Heart left ventricle (tissue), 16 donors: ENCODE measurements at places on chromosomes 13 and 19.

GRCh38 chr19:310781-311496 is 19.7 kb upstream of the PLPP2 start:
- no peak for DNase-seq

DNA sequence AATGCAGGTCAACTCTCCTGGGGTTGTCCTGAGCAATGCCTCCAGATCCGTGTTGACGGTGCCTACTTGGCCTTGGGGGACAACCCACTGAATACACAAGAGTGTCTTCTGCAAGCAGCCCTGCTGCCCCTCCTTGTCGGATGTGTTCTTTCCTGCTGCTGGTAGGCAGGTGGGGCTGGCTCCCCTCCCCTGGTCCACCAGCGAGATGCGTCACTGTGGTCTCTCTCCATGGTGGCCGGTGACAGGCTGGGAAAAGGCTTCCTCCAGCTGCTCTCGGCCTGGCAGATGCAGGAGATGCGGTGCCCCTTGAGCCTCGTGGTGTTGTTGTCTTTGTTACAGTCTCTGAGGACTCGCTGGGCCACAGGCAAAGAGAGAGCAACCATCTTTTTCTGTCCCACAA is 84.9 kb downstream of the RGCC start:
- DNase-seq, result no peak

- peak; percentile 45 for DNase-seq
Observed at GRCh38 chr19:19098703-19099632, 35.2 kb downstream of the SLC25A42 start.

DNA sequence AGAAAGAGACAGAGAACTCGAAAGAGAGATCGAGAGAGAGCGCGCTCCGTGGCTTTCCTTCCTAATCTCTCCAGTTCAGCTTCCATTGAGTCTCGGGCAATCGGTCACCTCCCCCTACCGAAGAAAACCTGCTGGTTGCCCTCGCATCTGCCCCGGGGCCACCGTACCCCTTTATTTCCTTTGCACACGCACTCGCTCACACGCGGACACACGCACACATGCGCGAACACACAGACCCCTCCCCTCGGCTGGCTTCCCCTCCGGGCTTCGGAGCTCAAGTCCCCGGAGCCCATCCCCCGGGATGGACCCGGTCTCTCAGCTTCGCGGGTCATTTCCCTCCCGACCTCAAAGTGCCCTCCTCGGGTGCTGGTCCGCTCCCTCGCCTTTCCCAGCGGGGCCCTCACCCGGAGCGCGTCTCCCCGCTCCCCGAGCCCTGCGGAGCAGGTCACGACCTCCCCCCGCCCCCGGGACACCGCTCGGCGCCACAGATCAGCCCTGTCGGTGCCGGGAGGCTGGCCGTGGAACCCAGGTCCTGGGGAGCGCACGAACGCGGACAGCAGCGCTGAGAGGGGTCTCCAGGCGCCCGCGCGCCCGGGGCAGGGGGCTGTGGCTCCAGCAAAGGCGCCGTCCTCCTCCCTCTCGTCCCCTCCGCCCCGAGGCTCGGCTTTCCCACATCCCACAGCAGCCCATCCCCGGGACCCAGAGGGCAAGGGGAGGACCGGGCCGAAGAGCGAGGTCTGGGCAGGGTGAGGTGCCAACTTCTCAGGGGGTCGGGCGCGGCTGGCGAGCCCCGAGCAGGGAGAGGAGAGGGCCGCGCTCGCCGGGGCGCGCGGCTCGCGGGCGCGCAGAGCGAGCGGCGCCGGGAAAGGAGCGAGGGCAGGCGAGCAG is 1.8 kb downstream of the DACH1 start:
- peak; percentile 32 for DNase-seq

GRCh38 chr13:34040863-34041262 is 222.9 kb downstream of the RFC3 start:
- DNase-seq, result no peak

DNA sequence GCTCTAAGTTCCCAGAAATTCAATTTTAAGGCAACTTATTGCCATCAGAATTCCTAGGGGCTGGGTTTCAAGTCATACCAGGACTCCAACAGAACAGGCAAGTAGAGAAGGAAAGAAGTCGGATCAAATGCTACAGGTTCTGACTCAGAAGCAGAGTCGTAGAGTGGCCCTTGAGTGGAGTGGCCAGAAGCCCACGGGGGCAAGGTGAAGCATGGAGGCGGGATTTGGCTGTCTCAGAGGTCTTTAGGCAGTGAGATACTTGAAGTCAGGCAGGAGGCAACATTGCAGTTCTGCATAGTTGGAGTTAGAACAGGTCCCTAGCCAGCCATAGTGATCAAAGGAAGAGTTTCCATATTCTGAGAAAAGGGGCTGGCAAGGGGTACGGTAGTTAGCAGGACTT is 111.6 kb downstream of the NHLRC3 start:
- no peak for DNase-seq

- no peak for DNase-seq
Observed at GRCh38 chr19:8214802-8215201, 5.6 kb downstream of the CERS4 start.

GRCh38 chr19:2540646-2541454 is 64.9 kb downstream of the GADD45B start:
- DNase-seq, result peak; percentile 90

DNA sequence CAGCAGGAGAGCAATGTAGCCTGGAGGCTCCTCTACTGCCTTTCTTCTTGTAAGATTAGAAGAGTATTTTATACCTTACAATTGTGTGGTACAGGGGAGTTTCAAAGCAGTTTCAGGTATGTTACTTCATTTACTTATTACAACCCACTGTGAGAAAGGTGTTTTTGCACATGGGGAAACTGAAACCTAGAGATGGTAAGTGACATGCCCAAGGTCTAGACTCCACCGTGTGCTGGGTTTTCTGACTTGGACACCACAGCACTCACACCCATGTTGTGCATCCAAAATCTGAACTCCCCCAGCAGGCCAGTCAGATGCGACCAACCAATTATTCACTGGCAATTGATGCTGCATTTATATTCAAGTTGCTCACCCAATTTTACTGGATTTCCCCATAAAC is 22.8 kb downstream of the ERICH6B start:
- DNase-seq, result no peak

DNA sequence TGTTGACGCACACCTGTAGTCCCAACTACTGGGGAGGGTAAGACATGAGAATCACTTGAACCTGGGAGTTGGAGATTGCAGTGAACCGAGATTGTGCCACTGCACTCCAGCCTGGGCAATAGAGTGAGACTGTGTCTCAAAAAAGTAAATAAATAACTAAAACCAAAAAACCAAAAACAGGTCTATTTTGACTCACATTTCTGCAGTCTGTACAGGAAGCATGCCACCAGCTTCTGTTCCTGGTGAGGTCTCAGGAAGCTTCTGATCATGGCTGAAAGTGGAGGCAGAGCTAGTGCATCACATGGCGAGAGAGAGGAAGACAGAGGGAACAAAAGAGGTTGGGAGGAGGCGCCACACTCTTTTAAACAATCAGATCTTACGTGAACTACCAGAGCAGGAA is 142.5 kb downstream of the ITGBL1 start:
- DNase-seq, result no peak

- no peak for DNase-seq
Observed at GRCh38 chr13:49895826-49896225, 40.3 kb downstream of the SPRYD7 start.

DNA sequence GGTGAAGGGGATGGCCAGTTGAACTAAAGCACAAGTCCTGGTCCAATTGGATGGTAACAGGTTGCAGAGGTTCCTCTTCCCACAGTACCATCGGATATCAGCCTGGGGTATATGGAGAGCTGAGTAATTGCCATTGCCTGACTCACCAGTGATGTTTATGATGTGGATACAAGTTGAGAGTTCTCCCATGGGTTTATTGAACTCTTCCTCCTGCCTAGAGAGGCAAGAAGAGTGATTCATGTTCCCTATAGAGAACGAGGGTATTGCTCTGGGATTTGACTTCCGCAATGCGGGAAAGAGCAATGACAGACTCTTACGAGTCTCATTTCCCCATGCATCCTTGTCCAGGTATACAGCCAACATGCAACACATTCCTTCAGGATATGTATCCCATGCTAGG is 111.3 kb upstream of the PCDH9 start:
- DNase-seq, result no peak

DNA sequence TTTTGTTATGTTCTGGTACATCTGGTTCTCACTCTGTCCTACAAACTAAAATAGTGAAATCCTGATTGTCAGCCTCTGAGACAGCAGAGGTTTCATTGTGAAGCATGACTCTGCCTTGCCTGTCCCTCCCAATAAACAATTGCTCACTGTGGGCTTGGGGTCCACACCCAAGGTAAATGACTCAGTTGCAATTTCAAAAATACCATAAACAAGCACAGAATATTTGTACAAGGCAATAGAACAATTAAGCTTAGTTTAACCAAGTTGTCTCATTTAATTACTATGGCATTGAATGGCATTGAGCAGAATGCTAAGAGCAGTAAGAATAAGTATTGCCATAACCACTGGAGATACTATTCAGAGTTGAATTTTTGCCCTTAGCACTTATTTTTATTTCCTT is 353.6 kb downstream of the SPRY2 start:
- no peak for DNase-seq

DNA sequence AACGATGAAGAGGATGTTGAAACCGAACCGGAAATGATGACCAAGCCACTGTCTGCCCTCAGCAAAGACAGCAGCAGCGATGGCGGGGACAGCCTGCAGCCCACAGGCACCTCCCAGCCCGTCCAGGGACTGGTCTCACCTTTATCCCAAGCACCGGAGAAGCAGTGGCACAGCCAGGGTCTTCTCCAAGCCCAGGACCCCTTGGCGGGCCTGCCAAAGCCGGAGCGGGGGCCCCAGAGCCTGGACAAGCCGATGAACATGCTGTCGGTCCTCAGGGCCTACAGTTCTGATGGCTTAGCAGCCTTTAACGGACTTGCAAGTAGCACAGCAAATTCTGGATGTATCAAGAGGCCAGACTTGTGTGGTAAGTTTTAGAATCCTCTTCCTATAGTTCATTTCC is 177.0 kb downstream of the ZNF536 start:
- no peak for DNase-seq

DNA sequence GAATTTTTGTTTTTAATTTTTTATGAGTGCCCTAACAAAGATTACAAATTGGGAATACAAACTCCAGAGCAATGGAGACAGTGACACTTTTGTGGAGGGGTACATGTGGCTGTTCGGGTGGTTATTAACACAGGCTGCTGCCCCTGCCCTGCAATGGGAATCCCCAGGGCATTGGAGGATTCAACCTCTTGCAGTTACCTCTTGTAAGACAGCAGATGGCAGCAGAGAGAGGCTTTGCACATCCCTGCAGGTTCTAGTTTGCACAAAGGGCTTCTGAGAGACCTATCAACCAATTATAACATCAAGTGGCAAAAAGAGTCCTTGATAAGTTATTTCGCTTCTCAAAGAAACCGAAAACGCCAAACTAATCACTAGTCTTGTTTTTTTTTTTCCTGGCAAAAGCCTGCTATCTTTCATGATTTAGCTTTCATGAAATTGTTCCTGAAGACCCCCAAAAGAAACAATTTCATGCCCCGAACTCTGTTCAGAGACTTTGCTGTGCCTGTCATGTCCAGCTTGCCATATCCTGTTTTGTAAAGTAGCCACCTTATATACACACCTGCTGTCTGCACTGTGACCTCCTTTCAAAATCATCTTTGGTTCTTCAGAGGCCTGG is 10.4 kb downstream of the GJB2 start:
- peak; percentile 45 for DNase-seq

- no peak for DNase-seq
Observed at GRCh38 chr13:72384186-72384823, 343.1 kb downstream of the MZT1 start.

DNA sequence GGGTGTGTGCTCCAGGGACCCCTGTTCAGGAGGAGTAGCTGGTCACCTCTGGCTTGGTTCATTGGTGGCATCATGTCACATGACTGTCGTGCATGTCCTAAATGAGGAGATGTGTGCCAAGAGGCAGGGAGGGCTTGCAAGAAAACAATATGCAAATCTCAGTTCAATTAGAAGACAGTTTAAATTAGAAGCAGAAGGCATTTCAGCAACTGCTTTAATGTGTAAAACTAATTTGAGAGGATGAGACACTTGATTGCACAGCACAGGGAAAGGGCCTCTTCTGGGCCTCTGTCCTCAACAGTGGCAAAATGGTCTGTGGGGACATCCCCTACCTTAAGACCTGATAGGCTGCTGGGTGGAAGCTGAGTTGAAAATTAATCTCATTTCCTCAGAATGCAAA is 54.6 kb downstream of the SPATA13 start:
- DNase-seq, result no peak

GRCh38 chr13:76822698-76823267 is 63.4 kb downstream of the KCTD12 start:
- no peak for DNase-seq
